Fibroblast of pulmonary artery (primary cell): ENCODE measurements at places on chromosomes 13 and 19.

DNA sequence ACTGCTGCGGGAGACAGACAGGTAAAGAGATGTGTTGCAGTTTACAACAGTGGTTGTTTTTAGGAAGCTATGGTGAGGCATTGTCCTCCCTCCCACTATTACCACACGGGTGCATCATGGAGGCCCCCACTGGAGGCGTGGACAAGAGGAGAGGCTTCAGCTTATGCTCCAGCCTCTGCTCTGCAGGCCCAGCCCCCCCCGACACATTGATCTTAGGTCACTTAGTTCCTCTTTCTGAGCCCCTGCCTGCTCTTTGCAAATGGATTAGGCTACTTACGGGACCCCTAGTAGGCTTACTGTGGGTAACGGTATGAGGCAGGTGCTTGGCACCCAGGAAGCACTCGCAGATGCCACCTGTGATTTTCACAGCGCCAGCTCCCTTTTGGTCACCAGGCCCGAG, 123.9 kb downstream of the SLC7A1 start:
- DNase-seq, result no peak

DNA sequence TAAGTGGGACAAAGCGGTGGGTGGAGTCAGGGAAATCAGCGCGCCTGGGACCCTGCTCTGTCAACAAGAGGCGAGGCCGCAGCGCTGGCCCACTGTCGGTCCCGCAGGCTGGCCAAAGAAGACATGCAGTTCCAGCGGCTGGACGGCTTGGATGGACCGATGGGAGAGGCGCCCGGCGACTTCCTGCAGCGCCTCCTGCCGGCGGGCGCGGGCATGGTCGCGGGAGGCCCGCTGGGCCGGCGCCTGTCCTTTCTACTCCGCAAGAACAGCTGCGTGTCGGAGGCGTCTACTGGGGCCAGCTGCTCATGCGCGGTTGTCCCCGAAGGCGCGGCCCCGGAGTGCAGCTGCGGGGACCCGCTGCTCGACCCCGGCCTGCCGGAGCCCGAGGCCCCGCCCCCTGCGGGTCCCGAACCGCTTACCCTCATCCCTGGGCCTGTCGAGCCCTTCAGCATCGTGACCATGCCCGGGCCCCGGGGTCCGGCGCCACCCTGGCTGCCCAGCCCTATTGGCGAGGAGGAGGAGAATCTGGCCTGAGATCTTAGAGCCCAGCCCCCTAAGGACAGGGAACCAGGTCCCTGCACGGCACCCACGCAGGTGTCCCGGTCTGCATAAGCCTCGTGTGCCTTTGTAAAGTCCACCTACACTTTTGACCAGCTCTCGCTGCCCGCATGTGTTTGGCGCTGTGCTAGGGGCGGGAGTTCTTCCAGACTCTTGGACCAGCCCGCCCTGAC, 6.1 kb downstream of the BEST2 start:
- peak; percentile 78 for DNase-seq

DNA sequence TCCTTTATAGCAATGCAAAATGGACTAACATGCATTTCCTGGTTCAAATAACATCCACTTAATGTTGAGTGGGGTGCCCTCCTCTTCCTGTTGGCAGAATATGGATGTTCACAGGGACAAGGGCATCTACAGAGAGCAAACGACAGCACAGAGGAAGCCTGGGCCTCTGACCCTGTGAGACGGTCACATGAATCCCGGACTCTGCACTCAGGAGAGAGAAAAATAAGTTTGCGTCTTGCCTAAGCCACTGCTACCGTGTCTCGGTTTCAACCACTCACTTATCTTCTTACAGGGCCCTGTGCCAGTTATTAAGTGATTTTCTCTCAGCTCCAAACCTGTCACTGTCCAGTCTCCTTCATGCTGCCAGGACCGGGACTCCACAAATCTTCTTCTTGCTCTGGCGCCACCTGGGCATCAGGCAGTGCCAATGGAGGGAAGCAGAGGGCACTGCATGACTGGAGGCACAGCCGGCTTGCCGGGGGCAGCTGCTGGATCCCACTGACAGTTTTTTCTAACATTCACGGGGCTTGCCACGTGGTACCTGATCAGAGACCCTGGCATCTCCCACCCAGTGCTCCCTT, 11.8 kb downstream of the LIG1 start:
- DNase-seq, result no peak

DNA sequence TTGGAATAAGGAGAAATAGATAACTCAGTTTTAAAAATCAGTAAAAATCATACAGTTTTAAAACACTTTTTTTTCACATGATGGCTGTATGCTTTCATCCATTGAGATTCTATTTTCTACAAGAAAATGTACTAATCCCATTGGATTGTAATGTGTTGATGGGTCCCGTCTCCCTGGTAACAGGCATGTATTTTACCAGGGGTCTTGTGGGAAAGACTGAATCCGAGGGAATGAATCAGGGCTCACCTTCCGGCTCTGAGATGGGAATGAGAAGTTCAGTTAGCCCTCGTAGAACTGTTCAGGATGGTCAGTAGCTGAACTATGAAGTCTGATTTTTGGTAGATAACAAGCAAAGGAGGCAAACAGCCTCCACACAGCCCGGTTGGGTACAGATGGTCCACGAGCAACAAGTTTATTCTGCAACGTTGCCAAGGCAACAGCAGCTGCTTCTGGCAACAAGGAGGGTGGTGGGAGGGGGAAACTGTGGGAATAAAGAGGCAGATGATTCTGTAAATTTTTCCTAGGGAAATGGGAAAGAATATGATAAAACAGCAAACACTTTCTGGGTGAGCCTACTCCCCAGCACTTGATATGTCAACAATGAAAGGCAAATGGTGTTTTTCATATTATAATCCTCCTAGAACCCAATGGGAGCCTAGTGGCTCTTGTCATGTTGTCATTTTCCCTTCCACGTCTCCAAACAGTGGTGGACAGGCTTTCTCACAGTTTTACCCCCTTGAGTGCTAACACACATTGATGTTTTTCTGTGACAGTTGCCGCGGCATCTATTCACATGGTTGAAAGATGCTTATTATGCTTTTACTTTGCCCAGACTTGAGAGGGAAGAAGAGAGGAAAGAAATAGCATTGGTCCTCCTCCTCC, 12.4 kb upstream of the SIAH3 start:
- no peak for DNase-seq
